ENCODE measurements at places on chromosomes 4 and X.

- no peak for DNase-seq
These were observed 94.9 kb downstream of the NXF2 start for GRCh38 chrX:102341867-102342266.

GRCh38 chr4:99264927-99265326, 25.9 kb downstream of the ADH1A start:
- no peak for DNase-seq

GRCh38 chr4:27005905-27006590, 145.4 kb downstream of the STIM2 start:
- no peak for DNase-seq

- DNase-seq, result no peak
These were observed 74.3 kb downstream of the CAMK2D start for GRCh38 chr4:113687067-113687718.

DNA sequence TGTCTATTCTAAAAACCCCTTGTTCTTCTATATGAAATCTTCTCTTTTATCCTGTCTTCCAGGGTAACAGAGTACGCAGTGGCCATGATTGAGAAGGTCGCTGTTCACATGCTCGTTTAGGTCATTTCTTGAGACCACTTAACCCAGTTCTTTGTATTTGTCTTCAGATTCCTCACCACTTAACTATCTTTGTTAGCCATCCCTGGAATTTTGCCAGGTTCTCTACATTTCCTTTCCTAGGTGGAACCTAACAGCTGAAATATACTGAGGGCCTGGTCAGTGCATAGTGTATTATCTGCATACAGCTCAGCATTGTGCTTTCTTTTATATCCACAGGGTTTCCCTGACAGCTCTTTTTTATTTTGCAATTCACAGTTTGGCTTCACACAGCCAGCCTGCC, 148.9 kb upstream of the GALNT7 start:
- DNase-seq, result no peak

DNA sequence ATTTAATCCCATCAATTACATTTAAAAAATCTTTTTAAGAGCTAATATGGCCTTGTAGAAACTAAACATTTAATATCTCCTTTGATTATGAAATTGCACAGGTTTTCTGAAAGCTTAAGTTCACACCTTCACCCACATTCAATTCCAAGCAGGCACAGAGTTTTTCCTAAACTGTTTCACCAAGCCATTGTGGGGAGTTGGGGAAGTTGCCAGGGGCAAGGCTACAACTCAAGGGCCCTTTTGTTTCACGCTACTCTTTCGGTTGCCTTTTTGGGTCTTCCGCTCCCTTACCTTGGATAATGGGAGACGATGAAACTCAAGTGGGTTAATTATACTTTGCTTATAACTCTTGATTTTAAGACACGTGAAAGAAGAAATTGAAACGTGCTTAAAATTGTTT, 33.3 kb downstream of the APBB2 start:
- DNase-seq, result no peak

- no peak for DNase-seq
These were observed 111.9 kb downstream of the ANXA5 start for GRCh38 chr4:121584836-121585235.

GRCh38 chr4:53089936-53090729, 228.0 kb downstream of the RASL11B start:
- DNase-seq, result no peak

GRCh38 chrX:73916489-73916888, 353.5 kb downstream of the CHIC1 start:
- DNase-seq, result no peak

- no peak for DNase-seq
These were observed 75.6 kb upstream of the SRD5A3 start for GRCh38 chr4:55270481-55270880.

- DNase-seq, result no peak
These were observed 230.6 kb downstream of the DLG3 start for GRCh38 chrX:70675284-70675683.

DNA sequence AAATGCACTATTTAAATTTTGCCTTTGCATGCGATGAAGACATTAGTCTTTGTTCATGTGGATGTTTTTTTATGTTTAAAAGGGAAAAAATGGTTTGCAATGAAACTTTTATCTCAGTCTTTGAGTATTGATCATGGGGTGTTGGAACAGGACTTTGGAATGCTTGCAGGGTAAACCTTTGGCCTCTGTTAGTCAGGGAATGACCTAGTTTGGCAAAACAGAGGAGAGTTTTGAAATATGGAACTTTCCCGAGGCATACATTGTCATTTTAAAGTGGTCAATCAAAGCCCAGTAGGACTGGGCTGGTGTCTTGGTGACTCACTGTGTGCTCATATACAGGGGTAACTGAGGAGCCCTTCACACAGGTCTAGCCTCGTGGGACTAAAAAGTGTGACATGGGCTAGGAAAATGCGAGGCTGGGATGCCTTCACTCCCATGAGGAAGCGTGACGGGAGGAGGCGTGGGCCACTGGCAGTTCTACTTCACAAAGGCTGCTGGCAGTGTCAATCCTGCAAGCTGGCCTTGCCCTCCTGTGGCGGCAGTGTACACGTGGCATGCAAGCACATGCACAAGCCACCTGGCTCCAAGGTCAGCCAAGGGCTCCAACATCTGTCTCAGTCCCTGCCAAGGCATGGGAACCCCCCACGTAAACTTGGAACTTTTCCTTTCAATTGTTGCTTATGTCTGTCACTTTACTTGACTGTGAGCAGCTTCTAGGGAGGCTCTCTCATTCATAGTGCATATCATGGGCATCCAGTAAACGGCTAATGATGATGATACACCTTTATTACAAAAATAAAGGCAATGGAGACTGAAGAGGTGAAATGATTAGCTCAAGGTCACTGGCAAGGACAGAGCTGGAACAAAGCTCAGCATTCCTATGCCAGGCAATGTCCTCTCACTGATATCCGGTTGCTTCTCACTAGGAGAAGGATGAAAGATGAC, 5.2 kb upstream of the F11 start:
- DNase-seq, result no peak

DNA sequence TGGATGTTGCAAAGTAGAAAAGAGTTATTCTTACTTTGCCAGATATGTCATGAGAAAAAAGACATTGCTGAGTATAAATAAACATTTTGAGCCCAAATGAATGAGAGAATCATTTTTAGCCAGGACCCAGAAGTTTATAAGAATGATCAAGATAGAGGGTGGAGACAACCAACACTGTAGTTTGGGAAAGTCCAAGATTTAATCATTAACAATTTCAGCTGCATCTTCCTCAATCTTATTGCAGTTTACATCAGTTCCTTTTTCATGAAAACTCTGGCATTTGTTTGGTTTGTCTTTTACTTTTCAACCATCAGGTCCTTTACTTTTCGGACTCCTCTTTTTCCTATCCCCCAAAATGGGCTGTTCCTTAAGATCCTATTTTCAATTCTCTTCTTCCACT, 645.9 kb downstream of the ANKRD50 start:
- no peak for DNase-seq

DNA sequence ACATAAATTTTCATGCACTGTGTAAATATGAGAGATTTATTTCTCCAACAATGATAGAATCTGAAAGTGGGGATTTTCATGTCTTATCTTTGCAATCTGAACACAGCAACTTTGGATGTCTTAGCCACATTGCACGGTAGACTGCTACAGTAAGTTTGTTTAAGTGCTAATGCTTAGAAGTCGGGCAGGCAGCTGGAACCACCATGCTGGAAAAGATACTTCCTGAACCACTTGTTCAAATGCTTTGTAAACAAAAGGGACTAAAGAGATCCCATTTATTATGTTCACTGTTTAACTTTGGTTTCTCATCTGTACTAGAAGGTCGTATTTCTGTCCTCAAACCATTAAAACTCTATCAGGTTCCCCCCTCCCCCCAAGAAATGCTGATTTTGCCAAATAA, 555.9 kb upstream of the DIPK2B start:
- no peak for DNase-seq

GRCh38 chr4:164948975-164949374, 28.5 kb downstream of the TRIM61 start:
- no peak for DNase-seq

DNA sequence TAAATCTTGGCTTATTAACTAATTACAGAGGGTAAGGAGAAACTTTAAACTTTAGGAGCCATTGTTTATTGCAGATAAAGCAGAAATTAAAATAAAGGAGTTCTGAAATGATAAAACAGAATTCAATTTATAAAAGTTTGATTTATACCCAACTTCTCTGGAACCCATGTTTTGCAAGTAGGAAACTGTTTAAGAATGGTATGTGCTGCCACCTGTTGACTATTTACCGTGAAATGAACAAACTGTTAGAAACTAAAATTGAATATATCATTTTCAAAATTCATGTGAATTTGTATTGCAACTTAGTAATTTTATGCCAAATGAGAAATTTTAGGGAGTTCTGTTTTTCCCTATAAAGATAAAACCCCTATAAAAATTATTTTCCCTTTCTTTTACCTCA, 11.0 kb upstream of the TBC1D8B start:
- no peak for DNase-seq

- no peak for DNase-seq
These were observed 2.8 kb downstream of the FGFBP1 start for GRCh38 chr4:15935504-15936402.

DNA sequence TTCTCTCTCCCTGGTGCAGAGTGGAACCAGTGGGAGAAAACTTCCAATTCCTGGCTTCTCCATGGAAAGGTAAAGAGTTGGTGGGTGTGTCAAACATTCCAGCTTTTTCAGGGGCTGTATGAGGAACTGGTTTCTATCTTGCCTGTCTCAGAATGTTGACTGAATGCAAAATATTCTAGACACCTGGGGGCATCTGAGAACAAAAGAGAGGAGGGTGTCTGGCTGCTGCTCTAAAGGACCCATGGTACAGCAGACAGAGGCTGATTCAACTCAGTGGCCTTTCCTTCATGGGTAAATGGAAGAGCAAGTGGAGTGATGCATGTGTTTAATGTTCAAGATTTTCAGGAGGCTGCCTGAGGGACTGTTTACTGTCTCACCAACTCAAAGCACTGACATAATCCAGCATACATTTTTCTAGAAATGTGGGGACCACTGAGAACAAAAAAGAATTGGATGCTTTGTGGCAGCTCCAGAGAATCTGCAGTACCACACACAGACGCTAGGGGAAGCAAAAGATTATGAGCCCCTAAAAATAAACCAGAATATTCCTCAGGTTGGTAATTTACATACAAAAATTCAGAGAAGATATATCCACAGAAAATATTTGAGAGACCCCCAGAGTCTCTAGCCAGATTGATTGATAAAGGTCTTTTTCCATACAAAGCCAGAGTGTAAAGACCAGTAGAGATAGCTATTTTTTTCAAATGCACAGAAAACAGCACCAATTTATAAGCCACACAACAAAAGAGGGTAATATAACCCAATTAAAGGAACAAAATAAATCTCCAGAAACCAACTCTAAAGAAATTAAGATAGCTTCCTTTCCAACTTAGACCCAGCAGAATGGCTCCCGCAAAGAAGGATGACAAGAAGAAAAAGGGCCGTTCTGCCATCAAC, 48.0 kb upstream of the STARD8 start:
- no peak for DNase-seq

DNA sequence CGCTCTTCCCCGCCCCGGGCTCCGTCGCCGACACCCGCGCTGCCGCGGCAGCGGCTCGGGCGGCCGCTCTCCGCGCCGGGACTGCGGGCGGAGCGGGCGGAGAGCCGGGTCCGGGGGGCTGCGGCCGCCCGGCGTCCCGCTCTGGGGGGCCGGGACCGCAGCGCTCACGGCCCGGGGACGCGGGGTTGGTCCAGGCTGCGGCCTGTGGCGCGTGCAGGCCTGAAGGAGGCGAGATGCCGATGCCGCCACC, 492 bp downstream of the GALNT7 start:
- no peak for DNase-seq

- no peak for DNase-seq
These were observed 5.9 kb upstream of the EIF1AX start for GRCh38 chrX:20147561-20147960.

DNA sequence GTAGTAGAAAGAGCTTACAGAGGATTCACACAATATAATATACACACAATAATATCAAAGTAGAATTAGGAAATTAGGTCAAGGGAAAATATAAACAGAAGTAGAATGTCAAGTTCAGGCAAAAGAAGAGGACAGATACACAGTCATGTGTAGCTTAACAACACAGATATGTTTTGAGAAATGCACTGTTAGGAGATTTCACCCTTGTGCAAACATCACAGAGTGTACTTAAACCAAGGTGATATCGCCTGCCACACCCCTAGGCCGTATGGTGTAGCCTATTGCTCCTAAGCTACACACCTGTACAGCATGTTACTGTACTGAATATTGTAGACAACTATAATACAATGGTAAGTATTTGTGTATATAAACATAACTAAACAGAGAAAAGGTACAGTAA, 110.0 kb upstream of the EDNRA start:
- DNase-seq, result no peak

DNA sequence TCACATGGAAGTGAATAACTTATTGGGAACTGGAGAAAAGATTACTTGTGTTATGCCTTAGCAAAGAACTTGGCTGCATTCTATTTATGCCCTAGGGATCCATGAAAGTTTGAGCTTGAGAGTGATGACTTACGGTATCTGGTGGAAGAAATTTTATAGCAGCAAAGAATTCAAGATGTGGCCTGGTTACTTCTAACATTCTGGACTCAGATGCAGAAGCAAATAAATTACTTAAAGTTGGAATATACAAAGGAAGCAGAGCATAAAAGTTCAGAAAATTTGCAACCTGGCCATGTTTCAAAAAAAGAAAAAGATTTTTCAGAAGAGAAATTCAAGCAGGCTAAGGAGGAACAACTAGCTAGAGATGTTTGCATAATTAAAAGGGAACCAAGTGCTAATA, 252.3 kb upstream of the WDFY3 start:
- no peak for DNase-seq

GRCh38 chr4:165718660-165719059, 154.4 kb upstream of the TLL1 start:
- no peak for DNase-seq

DNA sequence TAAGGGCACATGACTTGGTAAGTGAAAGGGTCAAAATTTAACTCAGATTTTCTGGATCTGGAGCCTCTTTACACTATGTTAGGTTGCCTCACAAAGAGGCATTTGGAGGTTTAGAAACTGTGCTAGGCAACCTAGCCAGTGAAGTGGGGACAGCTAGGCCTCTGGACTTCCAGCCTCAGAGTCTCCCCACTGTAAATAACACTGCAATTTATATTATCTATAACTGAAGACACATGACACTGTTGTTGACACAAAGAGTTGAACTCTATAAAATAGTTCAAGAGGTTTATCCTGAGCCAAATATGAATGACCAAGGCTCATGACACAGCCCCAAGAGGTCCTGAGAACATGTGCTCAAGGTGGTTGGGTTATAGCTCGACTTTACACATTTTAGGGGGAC, 74.9 kb upstream of the IQCM start:
- no peak for DNase-seq

- DNase-seq, result no peak
These were observed 352.8 kb downstream of the SPRY1 start for GRCh38 chr4:123749383-123749782.

Measured in PC-9 (cell line).